ENCODE measurements at places on chromosomes 3 and 15. TPM values are rescaled to one million over a fixed set of nuclear protein-coding genes. Genes with fewer than 3 reads are reported as not detected.

Gene LYZL4
- total RNA-seq = not detected

Gene MRPL47
- total RNA-seq = 66.6 TPM

Gene LEO1
- total RNA-seq = 35.0 TPM

Gene DNAH12
- total RNA-seq = not detected

Gene AGTR1
- total RNA-seq = not detected

Gene ULK3
- total RNA-seq = 52.6 TPM

Gene METTL6
- total RNA-seq = 15.2 TPM

Gene RASL12
- not detected for total RNA-seq

Gene LEKR1
- 0.14 TPM for total RNA-seq

Gene MME
- total RNA-seq = not detected

Gene CPLX3
- 0.09 TPM for total RNA-seq

Gene GP9
- total RNA-seq = not detected

DNA sequence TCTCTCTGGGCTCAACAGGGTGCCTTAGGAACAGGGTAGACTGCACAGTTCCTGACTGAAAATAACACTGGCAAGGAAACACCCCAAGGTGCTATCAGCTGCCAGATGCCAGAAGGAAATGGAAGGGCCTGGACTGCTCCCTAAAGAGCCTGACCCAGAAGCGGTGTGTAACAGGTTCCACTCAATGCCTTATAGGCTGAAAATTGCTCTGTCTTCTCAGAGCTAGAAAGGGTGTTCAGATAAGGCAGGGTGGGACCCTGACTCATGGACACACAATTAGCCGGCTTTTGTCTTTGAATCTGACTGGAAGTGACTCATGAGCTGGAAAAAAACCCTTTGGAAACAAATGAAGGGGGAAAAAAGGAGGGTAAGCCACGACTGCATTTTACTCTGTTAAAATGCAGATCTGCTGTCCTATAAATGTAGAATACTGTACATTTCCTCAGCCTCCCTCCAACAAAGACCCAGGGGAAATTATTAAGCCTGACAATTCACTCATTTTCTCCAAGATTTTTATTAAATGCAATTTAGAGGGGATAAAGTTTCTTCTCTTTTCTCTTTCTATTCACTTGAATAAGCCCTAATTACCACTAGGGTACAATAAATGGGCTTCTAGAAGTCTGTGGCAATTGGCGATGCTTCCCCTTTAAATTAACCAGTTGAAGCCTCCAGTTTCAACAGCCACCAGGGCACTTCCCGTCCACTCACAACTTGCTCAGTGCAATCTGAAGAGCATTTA, 160.2 kb upstream of the TBL1XR1 start:
- H3K36me3 ChIP-seq = peaks cover 2% of the 10 kb centered on the region
- H3K4me3 ChIP-seq = peak overlapping the region; percentile 81
- peaks cover 56% of the 10 kb centered on the region for H3K4me1 ChIP-seq
- H3K27me3 ChIP-seq = peaks cover 2% of the 10 kb centered on the region

DNA sequence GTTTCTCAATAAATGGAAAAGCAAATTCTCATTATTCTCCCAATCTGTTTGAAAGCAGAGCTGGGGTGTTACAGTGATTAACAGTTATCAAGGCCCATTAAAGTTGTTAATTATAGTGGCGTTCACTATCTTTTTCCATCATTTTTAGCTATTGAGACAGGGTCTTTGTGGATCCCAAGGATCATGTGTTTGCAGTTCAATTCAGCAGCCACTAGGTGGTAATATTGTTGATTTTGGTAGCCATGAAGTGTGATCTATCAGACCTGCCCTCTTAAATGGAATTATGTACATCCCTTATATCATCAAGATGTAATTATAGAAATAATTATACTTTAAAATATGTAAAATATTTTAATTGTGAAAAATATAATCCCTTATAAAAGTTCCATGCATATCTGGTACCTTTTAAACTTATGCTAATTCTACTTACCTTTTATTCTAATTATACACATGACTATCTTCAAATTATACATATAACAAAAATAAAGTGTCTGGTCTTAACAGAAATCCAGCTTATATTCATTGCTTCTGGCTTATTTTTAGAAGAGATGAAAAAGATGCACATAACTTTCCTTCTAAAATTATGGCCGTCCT, 126.4 kb downstream of the GREM1 start:
- DNase-seq = no peak
- no peaks in the 10 kb centered on the region for H3K27me3 ChIP-seq
- H3K4me3 ChIP-seq = no peak overlapping the region
- no peaks in the 10 kb centered on the region for H3K36me3 ChIP-seq

DNA sequence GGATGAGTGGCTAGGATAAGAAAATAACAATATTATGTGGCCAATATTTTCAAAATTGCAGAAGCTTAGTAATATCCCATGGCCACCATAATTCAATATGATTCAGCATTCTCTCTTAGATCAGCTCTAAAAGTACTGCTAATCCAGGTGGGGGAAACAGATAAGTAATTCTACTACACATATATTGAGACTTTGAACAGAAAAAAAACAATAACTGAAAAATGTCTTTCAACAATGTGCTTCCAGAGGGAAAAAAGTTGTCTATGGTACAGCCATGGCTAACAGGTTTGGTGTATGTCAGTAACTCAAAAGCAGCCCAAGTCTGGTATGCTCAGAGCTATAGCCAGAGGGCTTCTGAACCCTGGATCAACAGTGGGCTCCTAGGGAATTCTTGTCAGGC, 42.4 kb upstream of the PPIB start:
- H3K4me1 ChIP-seq = no peaks in the 10 kb centered on the region
- H3K4me3 ChIP-seq = no peak overlapping the region
- H3K36me3 ChIP-seq = peaks cover 31% of the 10 kb centered on the region
- H3K27me3 ChIP-seq = no peaks in the 10 kb centered on the region
- DNase-seq = no peak

GRCh38 chr15:74179101-74179841, 5.8 kb downstream of the ISLR start:
- no peak overlapping the region for H3K27ac ChIP-seq
- no peak overlapping the region for H3K4me3 ChIP-seq
- no peaks in the 10 kb centered on the region for H3K36me3 ChIP-seq
- DNase-seq = no peak
- no peaks in the 10 kb centered on the region for H3K4me1 ChIP-seq
- no peaks in the 10 kb centered on the region for H3K27me3 ChIP-seq

GRCh38 chr15:91099995-91100813, at the start of gene SV2B:
TSS of gene SV2B (plus strand) at chr15:91100257. CDS start at chr15:91226264, 126,007 bp downstream.
- peak; percentile 85 for DNase-seq
- H3K4me3 ChIP-seq = peak within 1 kb of the TSS; percentile 85
- H3K4me1 ChIP-seq = peaks cover 23% of the 10 kb centered on the region
- H3K36me3 ChIP-seq = no peaks in the 10 kb centered on the region
- H3K27ac ChIP-seq = peak within 1 kb of the TSS; percentile 25

GRCh38 chr3:118734664-118735063, 300.0 kb downstream of the IGSF11 start:
- H3K4me1 ChIP-seq = no peaks in the 10 kb centered on the region
- no peak overlapping the region for H3K4me3 ChIP-seq
- H3K27ac ChIP-seq = no peak overlapping the region
- H3K36me3 ChIP-seq = no peaks in the 10 kb centered on the region

DNA sequence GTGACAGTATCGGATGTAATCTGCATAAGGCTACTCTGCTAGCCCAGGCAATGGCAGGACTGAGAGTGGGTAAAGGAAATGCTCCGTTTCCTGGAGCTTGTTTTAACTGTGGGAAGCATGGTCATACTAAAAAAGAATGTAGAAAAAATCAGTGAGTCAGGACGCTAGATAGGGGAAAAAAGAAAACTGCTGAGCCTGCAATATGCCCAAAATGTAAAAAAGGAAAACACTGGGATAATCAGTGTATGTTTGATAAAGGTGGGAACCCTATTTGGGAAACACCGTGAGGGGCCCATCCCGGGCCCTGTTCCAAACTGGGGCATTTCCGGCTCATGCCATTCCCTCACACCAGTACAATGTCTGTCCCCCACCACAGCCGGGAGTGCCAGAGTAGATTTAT, 775.8 kb downstream of the ZPLD1 start:
- DNase-seq = no peak
- no peak overlapping the region for H3K4me3 ChIP-seq
- no peaks in the 10 kb centered on the region for H3K4me1 ChIP-seq
- no peak overlapping the region for H3K27ac ChIP-seq
- H3K36me3 ChIP-seq = no peaks in the 10 kb centered on the region

DNA sequence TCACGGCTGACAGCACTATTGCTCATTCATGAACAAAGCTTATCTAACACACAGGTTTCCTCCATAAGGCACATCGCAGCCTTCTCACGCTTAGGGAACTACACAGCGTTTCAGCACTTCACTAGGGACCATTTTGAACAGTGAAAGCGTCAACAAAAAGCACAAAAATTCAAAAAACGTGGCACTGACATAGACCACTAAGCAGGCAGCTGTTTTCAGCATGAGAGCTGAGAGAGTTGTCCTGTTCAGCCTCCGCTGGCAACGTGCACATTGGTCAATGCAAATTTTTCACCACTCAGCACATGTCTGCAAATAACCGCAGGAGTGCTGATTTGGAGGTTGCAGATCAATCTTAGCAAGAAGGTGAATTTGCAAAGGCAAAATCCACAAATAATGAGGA, 109.2 kb downstream of the LRRK1 start:
- no peak overlapping the region for H3K4me3 ChIP-seq
- H3K27me3 ChIP-seq = peaks cover 20% of the 10 kb centered on the region
- H3K4me1 ChIP-seq = no peaks in the 10 kb centered on the region

- H3K27ac ChIP-seq = no peak overlapping the region
- H3K4me1 ChIP-seq = peaks cover 20% of the 10 kb centered on the region
- H3K27me3 ChIP-seq = peaks cover 6% of the 10 kb centered on the region
- H3K36me3 ChIP-seq = peaks cover 5% of the 10 kb centered on the region
- DNase-seq = peak; percentile 41
Observed at GRCh38 chr3:39050029-39050428, 1.7 kb downstream of the SCN11A start.

- no peak overlapping the region for H3K4me3 ChIP-seq
- no peaks in the 10 kb centered on the region for H3K4me1 ChIP-seq
- H3K36me3 ChIP-seq = peaks cover 13% of the 10 kb centered on the region
- no peak overlapping the region for H3K27ac ChIP-seq
Observed at GRCh38 chr15:67641453-67641852, 99.0 kb downstream of the MAP2K5 start.

DNA sequence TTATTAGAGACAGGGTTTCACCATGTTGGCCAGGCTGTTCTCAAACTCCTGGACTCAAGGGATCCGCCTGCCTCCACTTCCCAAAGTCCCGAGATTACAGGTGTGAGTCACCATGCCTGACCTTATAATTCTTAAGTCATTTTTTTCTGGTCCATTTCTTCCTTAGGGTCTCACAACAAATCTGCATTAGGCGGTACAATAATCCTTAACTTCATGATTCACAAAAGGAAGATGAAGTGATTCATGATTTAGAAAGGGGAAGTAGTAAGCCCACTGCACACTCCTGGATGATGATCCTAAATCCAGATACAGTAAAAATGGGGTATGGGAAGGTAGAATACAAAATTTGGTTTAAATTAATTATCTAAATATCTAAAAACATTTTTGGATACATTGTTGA, 45.0 kb upstream of the TKT start:
- H3K27me3 ChIP-seq = no peaks in the 10 kb centered on the region
- peaks cover 2% of the 10 kb centered on the region for H3K4me1 ChIP-seq
- H3K36me3 ChIP-seq = peaks cover 27% of the 10 kb centered on the region
- no peak for DNase-seq
- no peak overlapping the region for H3K4me3 ChIP-seq
- H3K27ac ChIP-seq = no peak overlapping the region

- no peak overlapping the region for H3K4me3 ChIP-seq
- H3K36me3 ChIP-seq = no peaks in the 10 kb centered on the region
- peaks cover 25% of the 10 kb centered on the region for H3K27me3 ChIP-seq
- H3K4me1 ChIP-seq = no peaks in the 10 kb centered on the region
- no peak overlapping the region for H3K27ac ChIP-seq
Observed at GRCh38 chr3:12300137-12300536, 11.3 kb downstream of the PPARG start.

DNA sequence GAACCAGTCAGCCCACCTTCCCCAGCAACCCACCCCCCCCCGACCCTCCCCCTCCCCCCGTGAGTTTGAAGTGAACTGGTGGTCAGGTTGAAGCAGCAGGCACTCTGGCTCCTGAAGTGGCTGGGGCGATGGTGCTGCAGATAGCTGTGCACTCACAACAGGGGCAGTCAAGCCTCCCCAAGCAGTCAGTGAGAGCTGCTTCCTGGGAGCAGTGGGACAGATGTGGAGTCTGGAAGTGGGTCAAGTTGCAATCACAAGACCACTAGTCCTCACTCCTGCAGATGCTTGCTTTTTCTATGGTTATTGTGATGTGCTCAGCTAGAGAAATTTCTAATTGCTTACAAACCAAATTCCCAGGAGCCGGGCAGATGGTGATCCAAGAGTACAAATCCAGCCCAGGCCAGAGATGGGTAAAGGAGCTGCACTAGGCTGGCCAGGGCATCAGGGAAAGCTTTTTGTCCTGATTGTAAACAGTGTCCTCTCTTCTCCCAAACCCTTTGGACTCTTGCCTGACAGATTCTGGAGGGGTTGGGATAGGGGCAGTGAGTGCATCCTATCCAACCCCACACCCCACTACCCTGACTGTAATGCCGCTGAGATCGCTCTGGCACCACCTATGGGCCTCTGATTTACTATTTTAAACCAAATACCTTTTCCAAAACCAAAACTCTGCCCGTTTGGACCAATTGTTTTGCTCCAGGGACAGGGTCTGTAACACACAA, 9.8 kb upstream of the CLPX start:
- no peak overlapping the region for H3K27ac ChIP-seq
- no peak for DNase-seq
- H3K4me1 ChIP-seq = no peaks in the 10 kb centered on the region

DNA sequence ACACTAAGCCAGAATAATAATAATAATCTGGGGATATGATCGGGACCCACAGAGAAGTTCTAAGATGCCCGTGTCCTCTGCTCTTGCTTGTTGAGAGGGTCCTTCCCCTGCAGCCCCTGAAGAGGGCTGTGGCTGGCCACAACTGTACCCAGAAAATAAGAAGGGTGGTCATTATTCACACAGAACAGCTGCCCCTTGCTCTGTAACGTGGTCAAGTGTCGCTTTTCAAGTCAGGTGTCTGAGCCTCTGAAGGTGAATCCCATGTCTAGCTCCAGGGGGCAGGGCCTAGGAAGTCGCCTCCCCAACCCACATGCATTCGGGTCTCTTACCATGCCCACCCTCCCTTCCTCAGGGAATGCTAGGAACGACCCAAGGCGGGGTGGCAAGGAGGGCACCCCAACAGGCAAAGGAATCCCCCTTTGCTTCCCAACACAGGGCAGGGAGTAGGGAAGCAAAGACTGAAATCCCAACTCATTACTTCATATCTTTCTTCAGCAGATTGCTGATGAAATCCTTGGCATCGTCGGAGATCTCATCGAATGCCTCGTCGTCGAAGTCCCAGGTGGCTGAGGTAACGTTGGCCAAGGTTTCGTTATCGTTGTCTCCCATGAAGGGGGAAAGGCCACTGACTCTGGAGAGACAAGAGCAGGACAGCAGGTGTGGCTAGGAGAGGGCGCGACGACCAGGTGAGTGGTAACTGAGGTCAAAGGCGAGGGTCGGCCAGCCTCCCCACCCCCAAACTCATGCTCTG, 44.3 kb upstream of the HACD2 start:
- H3K4me1 ChIP-seq = no peaks in the 10 kb centered on the region
- no peaks in the 10 kb centered on the region for H3K36me3 ChIP-seq
- no peak overlapping the region for H3K4me3 ChIP-seq
- no peak for DNase-seq

GRCh38 chr3:36221975-36222374, 158.3 kb upstream of the STAC start:
- no peak for DNase-seq
- no peaks in the 10 kb centered on the region for H3K4me1 ChIP-seq
- no peaks in the 10 kb centered on the region for H3K27me3 ChIP-seq
- H3K27ac ChIP-seq = no peak overlapping the region
- H3K4me3 ChIP-seq = no peak overlapping the region

Measured in activated CD4-positive, alpha-beta T cell treated with anti-CD3 and anti-CD28 coated beads, Interleukin-2, amount 10 ng/mL, durations not matched to agents 24 days and 14 days (primary cell).